CD4-positive, alpha-beta T cell treated with Interleukin-6 for 4 hours (primary cell): ENCODE measurements at places on chromosomes 11 and 22.

DNA sequence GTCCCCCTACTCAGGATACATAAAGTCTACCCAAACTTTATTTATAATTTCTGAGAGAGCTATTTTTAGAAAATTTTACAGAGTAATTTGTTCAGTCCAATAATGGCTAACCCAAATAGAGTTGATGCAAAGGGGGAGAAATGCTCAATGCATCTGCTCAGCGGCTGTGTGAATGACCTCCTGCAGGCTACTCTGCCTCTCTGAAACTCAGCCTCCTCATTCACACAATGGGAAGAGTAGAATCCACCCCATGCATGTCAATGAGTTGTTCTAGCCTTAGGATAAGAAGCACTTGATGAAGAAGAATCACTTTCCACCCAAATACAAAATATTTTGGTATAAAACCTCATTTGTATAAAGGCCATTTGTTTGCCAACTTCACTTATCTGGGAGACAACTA lies 1204.0 kb downstream of the LRRC4C start:
- DNase-seq = no peak

- DNase-seq = no peak
These were observed 9.7 kb downstream of the MCAM start for GRCh38 chr11:119307219-119307618.

DNA sequence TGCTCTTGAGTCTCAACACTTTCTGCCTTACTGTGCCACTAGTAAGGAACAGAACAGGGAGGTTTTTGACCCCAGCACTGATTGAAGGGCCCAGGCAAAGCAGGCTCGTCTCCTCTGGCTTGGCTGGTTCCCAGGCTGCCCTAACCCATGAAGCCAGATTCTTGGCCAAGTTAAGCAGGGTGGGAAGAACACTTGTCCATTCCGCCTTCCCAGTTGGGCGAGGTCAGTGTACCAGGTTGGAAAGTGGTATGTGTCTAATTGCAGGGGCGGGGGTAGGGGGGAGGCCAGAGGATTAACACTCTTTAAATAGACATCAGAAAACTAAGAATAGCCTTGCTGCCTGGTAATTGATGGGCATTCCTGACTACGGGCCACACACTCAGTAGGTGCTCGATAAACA lies 14.4 kb downstream of the TIMP3 start:
- no peak for DNase-seq

DNA sequence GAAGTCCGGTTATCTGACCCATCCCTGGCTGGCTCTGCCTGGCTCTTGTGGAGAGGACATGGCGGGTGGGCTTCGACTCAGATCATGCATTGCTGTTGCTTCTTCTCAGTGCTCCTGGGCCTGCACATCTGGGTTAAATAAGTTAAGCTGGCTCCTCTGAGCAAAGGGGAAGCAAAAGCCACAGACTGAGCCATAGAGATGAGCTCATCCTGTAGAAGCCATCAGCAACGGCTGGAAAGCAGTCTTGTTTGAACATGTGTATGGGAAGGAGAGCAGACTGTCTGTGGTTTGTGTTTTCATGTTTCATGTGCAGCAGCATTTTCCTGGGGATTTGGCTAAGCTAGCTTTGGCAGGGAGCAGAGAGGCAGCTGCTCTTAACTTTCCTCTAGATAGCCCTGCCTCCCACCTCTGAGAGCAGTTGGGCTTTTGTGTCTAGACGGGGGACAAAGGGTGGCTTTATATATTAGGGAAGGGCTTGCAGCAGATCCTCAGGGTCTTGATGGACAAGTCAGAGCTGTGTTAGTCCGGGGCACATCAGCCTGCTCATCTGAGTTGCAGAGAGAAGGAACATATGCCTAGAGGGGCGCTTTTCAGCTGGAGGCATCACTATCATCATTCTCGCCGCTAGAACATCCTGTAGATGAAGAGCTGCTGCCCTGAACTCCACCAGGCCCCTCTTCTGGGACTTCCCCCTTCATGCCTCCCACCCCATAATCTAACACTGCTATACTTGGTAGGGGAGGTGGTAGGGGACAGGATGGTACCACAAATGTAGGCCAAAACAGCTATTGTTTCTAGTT lies 14.9 kb downstream of the DCPS start:
- DNase-seq = peak; percentile 55
